ENCODE measurements at places on chromosomes 12 and 14.

- no peak for DNase-seq
Measured at GRCh38 chr14:99380402-99380801, 100.3 kb downstream of the SETD3 start.

GRCh38 chr12:43444940-43445564, 107.0 kb downstream of the ADAMTS20 start:
- peak; percentile 42 for DNase-seq

DNA sequence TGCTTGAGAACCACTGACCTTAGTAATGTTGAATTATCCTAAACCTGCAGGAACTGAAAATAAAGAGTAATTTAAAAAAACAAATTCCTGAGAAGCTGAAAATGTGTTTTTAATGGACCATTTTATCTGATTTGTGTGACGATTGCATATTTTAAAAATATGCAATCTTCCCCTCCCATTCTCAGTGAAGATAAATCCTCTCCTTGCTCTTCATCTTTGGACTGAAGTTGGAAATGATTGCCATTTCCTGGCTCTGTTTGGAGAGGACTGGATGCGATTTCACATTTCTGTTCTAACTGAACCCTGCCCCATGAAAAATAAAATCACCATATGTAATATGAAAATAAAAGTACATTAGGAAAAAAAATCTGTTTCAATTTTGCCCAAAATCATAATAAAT, 216.3 kb downstream of the SLC6A15 start:
- DNase-seq, result no peak

DNA sequence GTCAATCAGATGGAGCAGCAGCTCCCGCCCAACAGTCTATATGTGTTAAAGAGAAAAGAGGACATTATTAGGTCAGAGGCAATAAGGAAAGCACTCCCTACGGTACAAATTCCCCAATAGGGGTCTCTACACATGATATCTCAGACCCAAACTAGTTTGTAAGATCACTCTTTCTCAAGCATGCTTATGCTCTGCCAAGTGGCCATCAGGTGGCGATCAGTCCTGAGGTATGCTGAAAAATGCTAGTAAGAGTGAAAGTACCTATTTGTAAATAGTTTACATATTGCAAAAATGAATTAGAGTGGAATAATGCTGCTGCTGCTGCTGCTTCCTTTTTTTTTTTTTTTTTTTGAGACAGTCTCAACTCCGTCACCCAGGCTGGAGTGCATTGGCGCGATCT, 61.0 kb downstream of the CPM start:
- peak; percentile 34 for DNase-seq

GRCh38 chr12:56420411-56420810, 28.8 kb downstream of the TIMELESS start:
- no peak for DNase-seq

DNA sequence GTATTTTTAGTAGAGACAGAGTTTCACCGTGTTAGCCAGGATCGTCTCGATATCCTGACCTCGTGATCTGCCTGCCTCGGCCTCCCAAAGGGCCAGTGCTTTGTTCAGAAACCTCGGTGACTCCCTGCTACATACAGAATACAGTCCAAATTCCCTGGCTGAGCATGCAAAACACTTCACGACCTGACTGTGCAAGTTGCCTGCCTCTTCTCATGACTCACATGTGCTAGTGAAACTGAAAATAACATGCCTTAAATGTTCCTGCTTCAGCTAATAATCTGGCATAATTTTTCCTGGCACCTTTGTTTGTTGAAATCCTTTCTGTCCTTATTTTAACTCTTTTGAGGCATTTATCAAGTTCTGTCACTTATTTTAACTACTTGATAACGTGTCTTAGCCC, 8.2 kb downstream of the DMAC2L start:
- DNase-seq, result peak; percentile 62

DNA sequence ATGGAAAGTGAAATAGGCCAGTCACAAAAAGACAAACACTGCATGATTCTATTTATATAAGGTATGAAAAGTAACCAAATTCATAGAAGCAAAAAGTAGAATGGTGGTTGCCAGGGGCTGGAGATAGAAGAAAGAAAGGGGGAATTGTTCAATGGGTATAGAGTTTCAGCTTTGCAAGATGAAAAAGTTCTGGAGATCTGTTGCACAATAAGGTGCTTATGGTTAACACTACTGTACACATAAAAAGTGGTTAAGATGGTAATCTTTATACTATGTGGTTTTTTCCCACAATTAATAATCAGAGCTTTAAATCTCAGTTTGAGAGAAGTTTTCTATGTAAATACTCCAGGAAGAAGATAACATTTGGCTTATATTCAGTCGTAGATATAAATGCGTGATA, 73.4 kb downstream of the SLC38A4 start:
- no peak for DNase-seq

GRCh38 chr12:128684352-128684751, 139.4 kb downstream of the SLC15A4 start:
- DNase-seq, result no peak

DNA sequence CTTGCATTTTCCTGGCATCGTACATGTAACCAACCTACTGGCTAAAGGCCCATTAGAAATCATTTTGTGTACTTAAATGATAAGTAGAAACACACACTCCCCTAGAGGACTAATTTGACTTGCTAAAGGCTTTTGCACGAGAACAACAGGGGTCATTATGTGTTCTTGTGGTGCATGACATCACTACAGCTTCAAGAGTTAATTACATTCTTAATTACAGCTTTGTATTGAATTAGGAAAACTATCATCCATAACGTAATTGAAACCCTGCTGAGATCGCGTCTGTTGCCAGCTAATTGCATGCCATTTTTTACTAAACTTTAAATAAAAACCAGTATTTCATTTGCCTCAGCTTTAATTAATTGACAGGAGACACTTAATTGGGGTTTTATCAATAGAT, 51.4 kb downstream of the TMEM132C start:
- DNase-seq, result no peak

DNA sequence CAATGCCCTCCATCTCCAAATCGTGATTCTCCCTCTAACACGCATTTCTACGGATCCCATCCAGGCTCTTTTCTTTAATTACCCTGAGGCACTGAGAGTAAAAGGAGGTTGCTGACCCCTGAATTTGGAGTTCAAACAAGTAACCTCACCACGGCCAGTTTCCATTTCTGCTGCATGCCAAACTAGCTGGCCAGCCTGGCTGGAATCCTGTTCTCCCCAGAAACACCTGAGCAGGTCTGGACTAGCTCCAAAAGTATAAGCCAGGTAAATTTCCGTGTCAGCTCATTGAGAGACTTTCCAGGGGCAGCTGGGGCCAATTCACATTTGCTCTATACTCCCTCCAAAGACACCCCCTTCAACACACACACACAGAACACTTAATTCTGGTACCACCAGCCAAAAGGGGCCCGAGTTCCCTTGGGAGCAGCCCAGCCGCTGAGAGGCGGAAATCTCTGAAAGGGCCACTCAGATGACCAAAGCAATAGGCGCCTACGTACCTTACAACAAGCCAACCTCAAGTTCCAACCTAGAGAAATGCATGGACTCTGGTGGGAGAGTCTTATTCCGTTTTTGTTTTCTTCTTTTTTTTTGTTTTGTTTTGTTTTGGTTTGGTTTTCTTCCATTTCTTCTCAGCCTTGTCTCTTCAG, 131.4 kb downstream of the NDUFA12 start:
- DNase-seq, result no peak

DNA sequence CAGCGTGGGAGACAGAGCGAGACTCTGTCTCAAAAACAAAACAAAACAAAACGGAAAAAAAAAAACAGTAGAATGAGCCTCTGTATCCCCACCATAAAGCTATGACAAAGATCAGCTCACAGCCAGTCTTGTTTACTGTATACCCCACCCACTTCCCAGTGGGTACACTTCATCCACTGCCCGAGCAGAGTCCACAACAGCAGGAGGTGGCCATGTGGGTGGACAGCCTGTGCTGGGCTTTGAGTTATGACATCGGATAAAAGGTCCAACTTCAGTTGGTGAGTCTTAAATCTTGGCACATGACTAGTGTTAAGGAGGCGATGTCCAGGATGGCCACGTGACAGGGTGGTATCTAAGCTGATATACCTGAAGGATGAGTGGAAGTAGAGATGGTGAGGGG, 34.8 kb upstream of the MAPKAPK5 start:
- DNase-seq, result no peak

DNA sequence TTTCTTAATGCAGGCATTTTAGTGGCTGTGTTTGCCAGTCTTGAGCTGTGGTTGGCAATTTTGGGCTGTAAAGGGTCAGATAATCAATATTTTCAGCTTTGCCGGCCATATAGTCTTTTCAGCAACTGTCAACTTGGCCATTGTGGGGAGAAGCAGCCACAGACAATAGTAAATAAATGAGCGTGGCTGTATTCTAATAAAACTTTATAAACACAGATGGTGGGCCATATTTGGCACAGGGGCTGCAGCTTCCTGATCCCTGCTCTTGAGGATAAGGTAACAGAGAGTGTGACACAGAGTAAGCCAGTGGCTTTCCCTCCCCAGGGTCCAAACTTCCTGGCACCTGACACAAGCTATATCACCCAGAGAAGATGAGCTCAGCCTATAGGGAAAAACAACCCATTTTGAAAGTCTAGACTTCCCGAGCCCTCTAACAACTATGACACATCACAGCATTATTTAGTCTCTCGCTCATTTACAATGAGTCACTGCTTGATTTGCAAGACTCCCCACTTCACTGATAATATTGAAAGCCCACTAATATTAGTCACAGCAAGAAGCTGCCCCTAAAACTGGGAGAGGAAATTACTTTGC, 163.1 kb upstream of the TMPO start:
- DNase-seq, result peak; percentile 75

- no peak for DNase-seq
Measured at GRCh38 chr14:23113431-23114119, 5.5 kb downstream of the CEBPE start.

- no peak for DNase-seq
Measured at GRCh38 chr12:77377622-77378021, 312.3 kb upstream of the E2F7 start.

DNA sequence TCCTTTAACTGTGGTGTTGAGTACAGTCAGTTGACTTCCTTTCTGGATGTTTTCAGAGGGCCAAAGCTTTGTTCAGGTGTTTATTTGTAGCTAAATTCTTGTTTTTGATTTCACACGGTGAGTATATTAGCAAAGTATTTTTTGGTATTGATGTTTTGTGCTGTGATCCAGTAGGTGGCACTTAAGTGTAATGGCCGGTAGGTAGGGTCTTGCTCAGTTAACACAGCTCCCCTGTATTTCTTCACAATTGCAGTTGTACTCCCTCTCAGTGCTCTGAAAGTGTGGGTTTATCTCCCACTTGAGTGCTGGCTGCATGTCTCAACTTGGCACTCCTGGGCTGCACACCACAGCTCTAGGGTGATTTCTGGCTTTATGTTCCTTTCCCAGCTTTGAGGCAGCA, 339.5 kb downstream of the AEBP2 start:
- DNase-seq, result no peak

- DNase-seq, result no peak
Measured at GRCh38 chr12:98185606-98186005, 329.8 kb upstream of the TMPO start.

GRCh38 chr12:53036802-53037201, 13.1 kb upstream of the TNS2 start:
- DNase-seq, result no peak

DNA sequence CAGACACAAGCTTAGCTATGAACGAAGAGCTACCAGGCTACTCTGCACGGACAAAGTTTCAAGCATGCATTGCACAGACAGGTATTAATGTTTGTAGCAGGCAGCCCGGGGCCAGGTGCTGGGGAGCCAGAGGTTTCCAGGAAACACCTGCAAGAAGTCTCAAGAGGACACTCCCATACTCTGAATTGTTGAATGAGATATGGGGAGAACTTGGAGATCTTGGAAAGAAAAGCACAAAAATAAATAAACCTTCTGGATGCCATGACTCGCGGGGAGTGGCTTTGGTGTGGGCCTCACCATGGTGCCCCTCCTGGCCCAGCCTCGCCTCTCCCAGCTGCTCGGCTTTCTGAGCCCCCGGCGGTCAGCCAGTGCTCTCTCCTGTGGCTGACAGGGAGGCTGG, 186.8 kb downstream of the TTC7B start:
- no peak for DNase-seq

GRCh38 chr12:89571491-89572195, 45.8 kb upstream of the POC1B start:
- peak; percentile 79 for DNase-seq

DNA sequence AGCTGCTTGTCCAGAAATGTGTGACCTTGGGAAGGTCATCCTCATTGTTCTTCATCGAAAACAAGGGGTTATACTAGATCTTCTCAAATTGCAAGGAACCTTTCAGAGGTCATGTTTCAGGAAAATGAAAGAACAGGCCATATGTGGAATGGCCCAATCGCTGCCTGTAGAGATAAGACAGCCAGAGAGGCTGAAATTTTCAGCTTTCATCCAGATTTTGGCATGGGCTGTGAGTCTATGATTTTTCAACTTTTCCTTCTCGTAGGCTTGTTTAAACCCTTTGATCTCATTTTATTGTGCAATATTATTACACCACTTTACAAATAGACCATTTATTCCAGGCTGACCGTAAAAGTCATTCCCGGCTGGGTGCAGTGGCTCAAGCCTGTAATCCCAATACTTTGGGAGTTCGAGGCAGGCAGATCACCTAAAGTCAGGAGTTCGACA, 17.1 kb upstream of the ATXN2 start:
- DNase-seq, result no peak

DNA sequence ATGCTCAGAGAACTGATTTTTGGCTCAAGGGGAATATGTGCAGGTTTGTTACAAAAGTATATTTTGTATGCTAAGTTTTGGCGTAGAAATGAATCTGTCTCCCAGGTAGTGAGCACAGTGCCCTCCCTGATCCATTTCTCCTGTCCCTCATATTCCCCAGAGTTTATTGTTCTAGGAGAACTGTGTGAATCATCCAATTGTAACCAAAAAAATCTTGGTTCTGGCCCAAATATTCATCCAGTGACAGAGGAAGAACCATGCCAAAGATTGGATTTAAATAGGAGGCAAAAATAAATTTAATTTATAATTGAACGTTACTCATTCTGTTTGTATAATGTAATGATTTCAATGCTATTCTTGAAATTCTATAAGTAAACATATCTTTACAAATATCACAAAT, 4.8 kb downstream of the CATSPERB start:
- DNase-seq, result peak; percentile 70

DNA sequence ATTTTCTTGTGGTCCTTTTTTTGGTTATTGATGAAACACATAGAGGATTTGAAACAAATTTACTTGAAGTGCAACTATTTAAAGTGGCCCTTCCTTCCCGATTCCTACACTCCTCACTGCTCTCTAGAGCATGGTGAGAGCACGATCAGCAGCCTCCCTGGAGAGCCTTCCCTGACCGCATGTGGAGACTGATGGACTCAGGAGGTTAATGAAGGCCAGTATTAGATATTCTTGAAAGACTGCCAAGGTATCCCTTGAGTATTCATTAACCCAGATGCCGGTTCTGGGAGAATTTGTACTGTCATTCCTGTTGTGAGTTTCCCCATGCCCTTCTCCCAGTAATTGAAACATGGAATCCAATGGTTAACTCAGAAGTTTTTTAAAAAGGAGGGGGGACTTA, 102.8 kb upstream of the FGD4 start:
- no peak for DNase-seq

DNA sequence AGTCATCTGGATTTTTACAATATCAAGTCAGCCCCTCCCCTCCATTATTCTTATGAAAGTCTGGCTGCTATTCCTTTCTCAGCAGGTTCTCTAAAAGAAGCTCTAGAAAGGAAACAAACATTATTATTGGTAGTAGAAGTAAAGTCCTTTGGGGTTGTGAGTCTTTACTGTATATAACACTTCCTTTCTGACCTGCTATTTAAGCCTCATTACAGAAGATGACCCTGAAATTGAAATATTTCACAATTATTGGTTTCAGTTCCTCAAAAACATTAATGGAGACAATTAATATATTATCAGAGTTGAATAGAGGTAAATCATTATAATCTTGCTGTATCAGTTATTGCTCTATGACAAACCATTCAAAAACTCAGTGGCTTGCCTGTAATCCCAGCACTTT, 19.3 kb downstream of the PLEKHA5 start:
- DNase-seq, result no peak
